ENCODE measurements at places on chromosomes 13 and 19.

DNA sequence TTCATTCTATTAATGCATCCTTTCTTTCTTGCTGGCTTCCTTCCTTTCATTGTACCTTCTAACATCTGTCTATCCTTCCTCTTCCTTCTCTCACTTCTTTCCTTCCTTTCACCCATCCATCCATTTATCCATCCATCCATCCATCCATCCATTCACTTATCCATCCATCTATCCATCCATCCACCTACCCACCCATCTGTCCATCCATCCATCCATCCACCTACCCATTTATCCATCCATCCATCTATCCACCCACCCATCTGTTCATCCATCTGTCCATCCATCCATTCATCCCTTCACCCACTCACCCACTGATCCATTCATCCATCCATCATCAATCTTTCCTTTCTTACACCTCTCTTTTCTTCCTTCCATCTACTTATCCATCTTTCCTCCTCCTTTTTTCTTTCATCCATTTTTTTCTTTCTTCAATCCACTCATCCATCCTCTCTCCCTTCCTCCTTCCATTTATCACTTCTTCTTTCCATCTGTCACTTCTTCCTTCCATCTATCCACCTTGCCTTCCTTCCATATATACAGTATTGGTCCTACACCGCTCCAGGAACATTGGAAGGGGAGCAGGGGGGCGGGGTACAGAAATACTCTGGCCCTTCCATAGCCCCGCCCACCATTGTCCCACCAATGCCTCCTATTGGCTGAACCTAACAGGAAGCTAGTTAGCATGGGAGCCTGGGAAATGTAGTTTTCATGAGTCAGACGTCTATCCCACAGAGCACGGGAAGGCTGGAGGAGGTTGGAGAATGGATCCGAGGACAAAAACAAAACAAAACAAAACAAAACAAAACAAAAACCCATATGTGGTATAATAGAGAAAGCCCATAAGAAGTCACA lies 45.9 kb downstream of the MBD3L1 start:
- no peak for DNase-seq

- no peak for DNase-seq
These were observed 92.9 kb downstream of the PCDH9 start for GRCh38 chr13:67137044-67137735.

- DNase-seq: no peak
These were observed 205.8 kb downstream of the GGACT start for GRCh38 chr13:100382785-100383184.

DNA sequence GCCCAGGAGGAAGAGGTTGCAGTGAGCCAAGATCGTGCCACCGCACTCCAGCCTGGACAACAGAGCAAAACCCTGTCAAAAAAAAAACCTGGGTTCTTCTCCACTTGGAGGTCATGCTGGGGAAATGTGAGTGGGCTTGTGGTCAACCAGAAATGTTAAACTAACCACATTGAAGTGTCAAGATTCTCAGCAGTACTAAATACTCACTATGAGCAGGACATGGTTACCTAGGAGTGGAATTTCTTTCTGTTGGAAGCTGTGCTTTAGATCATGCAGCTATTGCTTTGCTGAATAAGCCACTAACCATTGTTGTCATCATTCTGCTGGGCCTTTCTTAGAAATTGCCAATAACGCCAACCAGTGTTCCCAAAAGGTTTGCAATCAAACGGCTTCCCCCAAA lies 253.3 kb upstream of the TSHZ3 start:
- DNase-seq: no peak

DNA sequence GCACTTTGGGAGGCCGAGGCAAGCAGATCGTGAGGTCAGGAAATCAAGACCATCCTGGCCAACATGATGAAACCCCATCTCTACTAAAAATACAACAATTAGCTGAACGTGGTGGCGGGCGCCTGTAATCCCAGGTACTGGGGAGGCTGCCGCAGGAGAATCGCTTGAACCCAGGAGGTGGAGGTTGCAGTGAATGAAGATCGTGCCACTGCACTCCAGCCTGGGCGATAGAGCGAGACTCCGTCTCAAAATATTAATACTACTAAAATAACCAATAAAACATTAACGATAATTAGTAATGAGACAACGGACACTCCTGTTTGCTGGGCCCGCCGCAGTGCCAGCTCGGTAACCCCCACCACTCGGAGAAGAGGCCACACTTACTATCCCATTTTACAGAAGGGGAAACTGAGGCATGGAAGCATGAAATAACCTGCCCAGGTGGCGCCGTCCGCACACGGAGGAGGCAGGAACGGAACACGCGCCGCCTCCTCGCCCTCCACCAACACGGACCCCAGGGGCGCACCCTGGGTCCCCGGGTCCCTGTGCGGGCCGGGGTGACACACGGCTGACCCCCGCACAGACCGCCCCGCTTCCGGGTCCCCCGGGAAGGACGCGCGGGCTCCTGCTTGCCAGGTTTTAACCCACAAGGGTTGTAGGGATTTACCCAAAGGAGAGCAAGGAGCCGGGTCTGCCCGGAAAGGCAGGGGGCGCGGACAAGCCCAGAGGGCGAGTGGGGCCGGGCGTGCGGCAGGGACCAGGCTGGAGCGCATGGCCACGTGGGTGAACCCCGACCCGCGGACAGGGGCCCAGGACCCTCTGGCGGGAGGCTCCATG lies 1.6 kb downstream of the R3HDM4 start:
- DNase-seq: no peak

- DNase-seq: no peak
These were observed 1.2 kb downstream of the PLEKHA4 start for GRCh38 chr19:48867123-48867745.

- DNase-seq: no peak
These were observed 1449.8 kb upstream of the MIR17HG start for GRCh38 chr13:89897681-89898080.

DNA sequence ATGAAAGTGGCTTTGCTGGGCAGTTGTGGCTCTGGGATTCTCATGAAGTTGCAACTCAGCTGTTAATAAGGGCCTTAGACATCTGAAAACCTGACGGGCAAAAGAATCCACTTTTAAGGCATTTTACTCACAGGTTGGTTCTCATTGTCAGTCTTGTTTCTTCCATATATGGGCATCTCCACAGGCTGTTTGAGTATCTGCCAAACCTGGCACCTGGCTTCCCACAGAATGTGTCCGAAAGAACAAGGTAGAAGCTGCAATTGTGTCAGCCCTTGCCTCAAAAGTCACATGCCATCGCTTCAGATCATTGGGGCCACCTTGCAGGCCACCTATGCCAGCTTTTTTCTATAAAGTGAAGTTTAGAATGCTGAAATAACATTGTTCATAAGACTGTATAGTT lies 102.4 kb downstream of the KCTD12 start:
- DNase-seq: no peak

DNA sequence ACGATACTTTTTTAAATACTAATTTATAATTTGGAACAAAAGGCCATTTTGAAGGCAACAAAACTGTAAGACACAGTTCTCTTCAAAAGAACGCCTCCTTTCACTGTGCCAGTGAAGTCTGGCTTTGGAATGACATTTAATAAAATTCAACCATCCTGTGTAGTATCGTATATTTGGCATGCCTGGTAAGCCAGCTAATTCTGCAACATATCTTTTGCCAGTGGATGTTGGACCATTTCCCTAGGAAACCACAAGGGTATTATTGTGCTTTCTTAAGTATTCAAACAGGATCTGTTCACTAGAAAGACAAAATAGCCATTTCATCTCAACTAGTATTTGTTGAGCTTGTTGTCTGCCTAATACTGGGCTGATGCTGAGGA lies 111.6 kb downstream of the RGCC start:
- no peak for DNase-seq

DNA sequence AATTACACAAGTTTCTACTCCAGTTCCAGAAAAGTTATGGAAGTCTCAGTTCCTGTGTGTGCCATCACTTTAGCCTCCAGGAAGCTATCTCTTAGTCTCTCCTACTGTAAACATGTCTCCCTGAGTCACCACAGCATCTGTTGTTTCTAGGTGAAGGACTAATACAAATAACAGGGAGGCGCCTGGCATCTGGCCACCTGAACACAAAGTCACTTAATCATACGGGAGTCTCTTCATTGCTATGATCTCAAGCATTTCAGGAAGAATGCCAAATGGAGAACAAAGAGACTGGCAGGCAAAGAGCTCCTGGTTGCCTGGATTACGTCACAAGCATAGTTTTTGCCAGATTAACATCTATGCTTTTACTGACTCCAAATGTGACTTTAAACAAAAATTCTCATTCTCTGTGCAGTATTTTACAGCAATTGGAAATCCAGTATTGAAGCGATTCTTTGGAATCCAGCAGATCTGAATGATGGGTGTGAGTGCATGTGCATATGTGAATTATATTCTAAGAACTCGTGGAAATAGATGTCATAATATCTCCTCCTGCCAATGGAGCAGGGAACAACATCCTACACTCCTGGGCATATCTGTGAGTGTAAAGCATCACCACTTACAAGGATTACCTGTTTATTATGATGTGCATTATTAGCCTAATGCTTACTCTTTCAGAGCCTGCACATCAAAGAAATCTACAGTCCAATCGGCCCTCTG lies 572.8 kb downstream of the PCDH9 start:
- DNase-seq: no peak

GRCh38 chr13:107845911-107846310 lies 369.4 kb downstream of the LIG4 start:
- no peak for DNase-seq

DNA sequence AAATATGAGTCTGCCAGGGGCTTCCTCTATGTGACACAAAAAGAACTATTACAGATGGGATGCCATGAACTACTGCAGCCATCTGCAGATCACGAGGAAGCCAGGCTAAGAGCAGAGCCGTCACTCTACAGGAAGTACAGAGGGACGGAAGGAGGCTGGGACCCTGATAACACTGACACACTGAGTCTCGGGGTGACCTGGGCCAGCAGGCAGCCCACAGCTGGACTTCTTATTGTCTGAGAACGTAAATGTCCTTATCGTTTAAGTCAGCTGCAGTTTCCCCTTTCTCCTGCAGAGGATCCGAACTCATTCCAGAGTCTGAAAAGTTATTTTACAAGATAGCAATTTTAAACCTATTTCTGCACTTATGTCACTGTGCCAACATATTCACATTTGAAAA lies 20.7 kb downstream of the PARP4 start:
- no peak for DNase-seq

DNA sequence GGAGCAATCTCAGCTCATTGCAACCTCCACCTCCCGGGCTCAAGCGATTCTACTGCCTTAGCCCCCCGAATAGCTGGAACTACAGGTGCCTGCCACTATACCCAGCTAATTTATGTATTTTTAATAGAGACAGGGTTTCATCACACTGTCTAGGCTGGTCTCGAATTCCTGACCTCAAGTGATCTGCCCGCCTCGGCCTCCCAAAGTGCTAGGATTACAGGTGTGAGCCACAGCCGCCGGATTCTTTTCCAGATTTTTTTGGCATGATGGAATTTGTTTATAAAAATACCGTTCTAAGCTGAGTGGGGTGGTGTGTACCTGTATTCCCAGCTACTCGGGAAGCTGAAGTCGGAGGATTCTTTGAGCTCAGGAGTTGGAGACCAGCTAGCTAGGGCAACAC lies 6.0 kb upstream of the ATG4D start:
- DNase-seq: no peak

- DNase-seq: no peak
These were observed 7.4 kb downstream of the BCAM start for GRCh38 chr19:44816301-44816700.

DNA sequence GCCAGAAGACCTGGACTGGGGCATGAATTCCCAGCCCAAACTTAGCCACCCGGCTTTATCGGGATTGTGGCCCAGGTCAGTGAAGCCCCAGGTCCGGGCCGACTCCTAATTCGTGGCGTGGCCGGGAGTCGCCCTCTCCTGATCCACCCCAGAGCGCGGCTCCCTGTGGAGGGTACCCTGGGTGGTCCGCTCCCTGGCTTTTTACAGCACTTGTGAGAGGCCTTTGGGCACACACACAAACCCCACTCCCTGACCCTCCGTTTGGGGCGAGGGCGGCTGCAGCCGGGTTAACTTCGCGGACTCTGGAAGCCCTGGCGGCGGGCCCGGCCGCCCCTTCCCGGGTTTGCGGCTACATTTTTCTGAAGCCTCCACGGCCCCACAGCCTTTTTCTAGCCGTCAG lies 56.4 kb downstream of the ZNF568 start:
- no peak for DNase-seq

DNA sequence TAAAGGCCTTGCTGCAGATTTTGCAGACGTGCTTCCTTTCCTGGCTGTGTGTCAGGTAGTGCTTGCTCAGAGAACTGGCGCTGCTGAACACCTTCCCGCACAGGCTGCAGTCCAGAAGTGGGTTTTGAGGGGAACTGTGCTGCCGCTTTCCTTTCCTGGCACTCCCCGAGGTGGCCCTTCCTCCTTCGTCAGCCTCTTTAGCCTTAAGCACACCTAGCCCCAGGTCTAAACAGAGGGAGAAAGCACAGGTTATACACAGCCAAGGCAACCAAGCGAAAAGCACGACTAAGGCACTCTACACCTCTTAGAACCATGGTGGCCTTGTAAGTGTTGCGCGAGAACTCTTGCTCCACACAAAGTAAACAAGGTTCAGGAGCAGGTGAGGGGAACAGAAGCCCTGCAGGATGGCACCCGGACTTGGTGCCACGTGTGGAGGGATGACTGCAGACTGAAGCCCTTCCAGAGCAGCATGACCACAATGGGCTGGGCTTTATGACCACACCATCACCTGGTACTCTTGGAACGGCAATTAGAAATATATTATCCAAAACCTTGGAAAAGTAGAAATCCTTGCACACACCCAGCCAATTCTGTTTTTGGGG lies 23.6 kb downstream of the ZNF541 start:
- DNase-seq: no peak

DNA sequence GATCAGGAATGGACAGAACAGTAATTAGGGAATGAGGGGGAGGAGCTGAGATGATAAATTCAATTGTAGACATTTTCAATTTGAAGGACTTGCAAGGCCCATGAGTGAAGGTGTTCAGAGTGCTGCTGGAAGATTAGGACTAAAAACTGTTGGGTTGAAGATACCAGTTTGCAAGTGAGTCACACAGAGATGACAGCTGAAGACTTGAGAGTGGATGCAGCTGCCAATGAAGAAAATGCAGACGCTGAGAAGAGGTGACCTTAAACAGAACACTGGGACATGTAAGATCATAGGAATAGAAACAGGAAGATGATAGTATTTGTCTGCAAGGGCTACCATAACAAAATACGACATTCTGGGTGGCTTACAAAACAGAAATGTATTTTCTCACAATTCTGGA lies 1716.5 kb upstream of the SLC10A2 start:
- DNase-seq: no peak

DNA sequence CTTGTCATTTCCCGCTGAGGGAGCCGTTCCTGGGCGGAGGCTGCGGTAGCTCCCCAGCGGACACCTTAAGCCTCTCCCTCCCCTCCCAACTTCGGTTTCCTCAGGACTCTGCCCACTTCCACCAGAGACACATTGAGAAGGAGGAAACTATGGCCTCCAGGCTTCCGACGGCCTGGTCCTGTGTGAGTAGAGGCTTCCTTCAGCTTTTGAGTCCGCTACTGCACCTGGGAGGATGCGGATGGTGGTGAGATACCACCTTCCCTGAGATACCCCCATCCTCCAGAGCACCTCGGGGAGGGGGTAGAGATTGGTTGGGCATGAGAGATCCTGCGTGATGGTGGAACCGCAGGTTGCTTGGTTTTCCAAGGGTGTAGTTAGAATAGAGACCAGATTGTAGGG lies 955 bp downstream of the ZNF274 start:
- no peak for DNase-seq
